Amniotic stem cell (primary cell): ENCODE measurements at places on chromosomes 6 and 20.
A peak's percentile ranks its signal among the peaks of the same experiment; 100 is the strongest.

- DNase-seq = no peak
Measured at GRCh38 chr6:3415082-3415453, 41.8 kb downstream of the SLC22A23 start.

- DNase-seq = no peak
Measured at GRCh38 chr6:170292407-170293158, 1.7 kb upstream of the DLL1 start.

GRCh38 chr20:41072190-41072863 lies 43.7 kb downstream of the TOP1 start:
- DNase-seq = peak; percentile 63

DNA sequence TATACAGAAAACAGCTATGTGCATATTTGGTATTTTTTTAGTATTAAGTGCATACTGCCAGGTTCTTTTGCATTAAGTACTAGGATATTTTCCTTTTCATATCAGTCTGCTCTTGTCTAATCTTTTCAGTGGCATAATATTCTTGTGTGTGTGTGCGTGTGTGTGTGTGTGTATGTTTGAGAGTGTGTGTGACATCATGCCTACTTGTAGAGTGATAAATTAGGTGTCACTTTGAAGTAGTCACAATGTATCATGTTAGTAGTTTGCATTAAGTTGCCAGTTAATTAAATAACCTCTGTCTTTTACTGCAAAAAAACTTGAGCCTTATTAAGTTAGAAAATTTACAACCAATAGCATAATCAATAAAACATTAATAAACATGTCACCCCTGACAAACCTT lies 65.3 kb downstream of the CD83 start:
- no peak for DNase-seq

DNA sequence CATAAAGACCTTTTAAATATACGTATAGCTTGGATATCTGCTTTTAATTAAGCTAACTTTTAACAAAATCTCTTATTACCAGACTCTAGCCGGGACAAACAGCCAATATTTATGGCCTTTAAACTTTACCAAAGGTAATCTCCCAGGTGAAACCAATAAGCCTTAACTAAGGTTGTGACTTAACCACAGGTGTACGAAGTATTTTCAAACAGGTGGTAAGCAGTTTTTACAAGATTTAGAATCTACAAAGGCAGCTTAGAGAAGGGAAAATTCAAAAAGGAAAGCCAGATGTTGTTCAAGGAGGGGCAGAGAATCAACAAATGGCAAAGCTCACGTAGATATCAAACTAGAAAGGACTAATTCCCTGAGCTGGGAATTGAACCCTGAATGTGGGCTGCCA lies 15.8 kb downstream of the WFDC2 start:
- no peak for DNase-seq
